ENCODE measurements at places on chromosomes 2 and 18. TPM values are rescaled to one million over a fixed set of nuclear protein-coding genes. Genes with fewer than 3 reads are reported as not detected.

TSPYL6 gene
- not detected for total RNA-seq

NXPH2 gene
- total RNA-seq: not detected

FSHR gene
- total RNA-seq: not detected

KATNAL2 gene
- total RNA-seq: 15.0 TPM

ADD2 gene
- not detected for total RNA-seq

All from G401 (cell line).